ENCODE measurements at places on chromosomes 16 and 17. TPM values are rescaled to one million over a fixed set of nuclear protein-coding genes. Genes with fewer than 3 reads are reported as not detected.

DNA sequence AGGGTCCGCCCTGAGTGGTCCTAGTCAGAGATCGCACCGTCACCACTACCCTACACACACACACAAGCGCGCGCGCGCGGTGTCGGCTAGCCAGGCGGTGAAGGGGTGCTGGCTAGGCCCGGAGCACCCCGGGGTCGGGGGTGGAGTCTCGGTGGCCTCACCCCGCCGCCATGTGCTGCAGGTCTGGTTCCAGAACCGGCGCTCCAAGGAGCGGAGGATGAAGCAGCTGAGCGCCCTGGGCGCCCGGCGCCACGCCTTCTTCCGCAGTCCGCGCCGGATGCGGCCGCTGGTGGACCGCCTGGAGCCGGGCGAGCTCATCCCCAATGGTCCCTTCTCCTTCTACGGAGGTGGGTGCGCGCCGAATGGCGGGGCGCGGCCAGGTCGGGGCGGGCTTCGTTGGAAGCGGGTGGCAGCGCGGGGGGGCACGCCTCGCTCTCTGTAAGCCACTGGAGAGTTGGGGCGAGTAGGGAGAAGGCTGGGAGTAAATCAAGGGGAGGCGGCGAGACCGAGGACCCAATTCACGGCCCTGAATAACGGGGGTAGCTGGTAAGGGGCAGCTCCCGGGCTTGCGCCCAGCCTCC lies 4.8 kb downstream of the LHX1 start:
- no peaks in the 10 kb centered on the region for H3K36me3 ChIP-seq
- peak overlapping the region; percentile 56 for H3K4me3 ChIP-seq
- H3K27ac ChIP-seq, result no peak overlapping the region
- no peaks in the 10 kb centered on the region for H3K4me1 ChIP-seq
- peak; percentile 75 for DNase-seq

DNA sequence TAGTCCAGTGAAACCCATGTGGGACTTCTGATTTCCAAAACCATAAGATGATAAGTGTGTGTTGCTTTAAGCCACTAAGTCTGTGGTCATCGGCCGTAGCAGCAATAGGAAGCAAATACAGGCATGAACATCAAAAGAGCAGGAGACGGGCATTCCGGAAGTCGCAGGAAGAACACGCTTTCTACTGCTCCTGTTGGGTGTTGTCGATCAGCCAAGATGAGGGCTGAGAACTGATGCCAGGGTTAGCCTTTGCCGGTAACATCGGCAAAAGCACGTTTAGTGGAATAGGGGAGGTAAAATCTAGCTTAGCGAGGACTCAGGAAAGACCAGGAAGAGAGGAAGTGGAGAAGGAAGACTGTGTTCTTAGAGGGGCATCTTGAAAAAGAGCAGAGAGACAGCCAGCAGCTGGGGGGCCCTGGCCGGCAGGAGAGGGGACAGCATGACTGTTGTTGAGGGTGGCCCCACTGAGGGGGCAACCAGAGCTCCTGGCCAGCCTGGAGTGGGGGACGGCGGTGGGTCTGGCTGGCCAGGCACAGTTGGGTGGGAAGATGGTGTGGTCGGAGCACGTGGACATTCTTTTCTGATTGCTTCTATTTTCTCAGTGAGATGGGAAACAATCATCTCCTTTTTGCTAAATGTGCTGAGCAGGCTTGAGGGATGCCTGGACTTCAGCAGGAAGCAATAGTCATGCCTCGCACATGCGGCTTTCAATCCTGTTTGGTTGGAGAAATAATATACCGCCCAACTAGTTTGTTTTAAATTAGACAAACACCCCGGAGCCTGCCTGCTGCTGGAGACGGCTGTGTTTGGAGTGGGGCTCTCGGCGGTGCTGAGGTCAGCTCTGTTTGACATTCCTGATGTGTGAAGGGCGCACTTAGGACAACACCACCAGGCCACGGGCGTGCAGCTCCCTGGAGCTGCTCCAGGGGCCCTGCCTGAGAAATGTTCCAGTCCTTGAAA lies 109.9 kb downstream of the METRNL start:
- H3K27ac ChIP-seq, result no peak overlapping the region
- peaks cover 2% of the 10 kb centered on the region for H3K36me3 ChIP-seq
- peak overlapping the region; percentile 46 for H3K4me3 ChIP-seq
- DNase-seq, result no peak

DNA sequence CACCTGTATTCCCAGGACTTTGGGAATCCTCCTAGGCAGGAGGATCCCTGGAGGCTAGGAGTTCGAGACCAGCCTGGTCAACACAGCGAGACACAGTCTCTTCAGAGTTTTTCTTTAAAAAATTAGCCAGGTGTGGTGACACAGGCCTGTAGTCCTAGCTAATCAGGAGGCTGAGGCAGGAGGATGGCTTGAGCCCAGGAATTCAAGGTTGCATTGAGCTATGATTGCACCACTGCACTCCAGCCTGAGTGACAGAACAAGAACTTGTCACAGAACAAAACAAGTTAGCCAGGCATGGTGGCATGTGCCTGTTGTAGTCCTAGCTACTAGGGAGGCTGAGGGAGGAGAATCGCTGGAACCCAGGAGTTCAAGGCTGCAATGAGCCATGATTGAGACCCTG lies 24.8 kb downstream of the ANKRD40 start:
- H3K4me1 ChIP-seq, result no peaks in the 10 kb centered on the region
- no peak overlapping the region for H3K4me3 ChIP-seq
- H3K27ac ChIP-seq, result no peak overlapping the region
- no peak for DNase-seq

GRCh38 chr16:8989099-8989878 lies 25.6 kb upstream of the USP7 start:
- H3K27ac ChIP-seq, result no peak overlapping the region
- no peaks in the 10 kb centered on the region for H3K4me1 ChIP-seq
- H3K27me3 ChIP-seq, result no peaks in the 10 kb centered on the region

DNA sequence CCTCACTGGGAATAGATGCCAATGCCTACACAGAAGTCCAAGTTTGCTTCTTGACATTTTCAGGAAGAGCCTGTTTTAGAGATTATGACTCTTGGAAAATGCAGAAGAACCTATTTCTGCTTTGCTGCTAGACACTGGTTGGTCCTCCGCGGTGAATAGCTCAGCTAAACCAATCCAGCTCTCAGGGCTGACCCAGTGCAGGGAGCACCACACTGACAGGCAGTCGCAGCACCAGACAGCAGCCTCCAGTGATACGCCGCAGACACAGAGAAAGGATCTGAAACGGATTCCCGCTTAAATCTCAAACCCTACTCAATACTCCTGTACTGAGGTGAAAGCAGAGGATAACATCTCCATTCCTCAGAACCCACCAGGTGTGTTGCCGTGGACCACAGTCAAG lies 183.4 kb downstream of the ENGASE start:
- H3K4me1 ChIP-seq, result no peaks in the 10 kb centered on the region
- H3K27ac ChIP-seq, result no peak overlapping the region
- DNase-seq, result no peak
- H3K4me3 ChIP-seq, result no peak overlapping the region
- H3K36me3 ChIP-seq, result no peaks in the 10 kb centered on the region

DNA sequence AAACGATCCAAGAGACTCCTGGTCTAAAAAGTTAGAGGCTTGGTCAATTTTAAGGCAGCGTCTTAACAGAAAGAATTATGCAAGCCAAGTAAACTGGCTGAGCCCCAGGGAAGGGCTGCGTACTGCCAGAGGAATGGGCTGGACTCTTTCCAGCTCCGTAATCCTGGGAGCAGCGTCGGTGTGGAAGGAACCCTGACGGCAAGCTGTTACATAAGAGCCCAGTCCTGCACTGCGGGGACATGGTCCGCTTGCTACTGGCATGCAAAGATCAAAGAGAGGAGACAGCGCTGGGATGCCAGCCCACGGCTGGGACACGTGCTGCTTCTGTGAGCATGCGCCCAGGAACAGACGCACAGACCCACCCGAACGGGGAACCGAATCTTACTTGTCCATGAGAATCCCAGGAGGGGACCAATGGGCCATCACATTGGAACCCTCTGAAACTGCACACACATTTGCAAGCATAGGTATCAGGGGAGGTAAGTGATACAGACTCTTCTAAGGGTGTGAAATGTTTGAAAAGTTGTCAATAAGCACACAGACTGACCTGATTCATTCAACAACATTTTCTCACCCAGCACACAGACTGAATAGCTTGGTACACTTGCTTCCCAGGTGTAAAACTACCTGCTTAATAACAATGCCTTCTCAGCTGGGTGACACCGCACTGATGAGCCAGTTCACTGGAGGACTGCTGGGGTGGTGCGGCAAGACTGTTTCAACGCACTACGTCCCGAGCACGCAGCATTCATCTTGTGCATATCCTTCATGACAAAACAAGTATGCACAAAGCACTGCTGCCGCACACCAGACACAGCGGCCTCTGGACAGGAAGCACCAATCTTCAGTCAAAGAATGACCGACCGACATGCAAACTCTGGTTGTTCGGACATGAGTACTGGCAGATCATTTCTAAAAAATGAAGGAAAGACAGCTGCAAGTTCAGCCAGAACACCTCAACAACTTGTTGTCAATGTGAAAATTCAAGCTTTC lies 94.9 kb downstream of the ANKRD11 start:
- no peaks in the 10 kb centered on the region for H3K27me3 ChIP-seq
- no peak for DNase-seq
- H3K4me1 ChIP-seq, result peaks cover 10% of the 10 kb centered on the region
- H3K27ac ChIP-seq, result no peak overlapping the region
- H3K36me3 ChIP-seq, result peaks cover 18% of the 10 kb centered on the region

- no peak within 1 kb of the TSS for H3K27ac ChIP-seq
- H3K4me3 ChIP-seq, result peak within 1 kb of the TSS; percentile 84
- peak; percentile 88 for DNase-seq
- no peaks in the 10 kb centered on the region for H3K4me1 ChIP-seq
Measured at GRCh38 chr17:15944759-15945526, at the start of gene ADORA2B. TSS of gene ADORA2B (plus strand) at chr17:15945130. CDS start at chr17:15945249, 119 bp downstream.

GRCh38 chr17:7025245-7025644 lies 2.4 kb downstream of the BCL6B start:
- no peak overlapping the region for H3K27ac ChIP-seq
- DNase-seq, result no peak
- H3K4me3 ChIP-seq, result no peak overlapping the region

GRCh38 chr17:63464691-63465236 lies 12.1 kb upstream of the ACE start:
- no peaks in the 10 kb centered on the region for H3K27me3 ChIP-seq
- H3K4me3 ChIP-seq, result no peak overlapping the region
- no peak overlapping the region for H3K27ac ChIP-seq
- no peaks in the 10 kb centered on the region for H3K36me3 ChIP-seq
- DNase-seq, result no peak
- no peaks in the 10 kb centered on the region for H3K4me1 ChIP-seq

Gene WRAP53
- 29.8 TPM for total RNA-seq

GRCh38 chr16:754656-755055 lies 5.9 kb upstream of the MSLN start:
- no peak overlapping the region for H3K27ac ChIP-seq
- H3K4me1 ChIP-seq, result no peaks in the 10 kb centered on the region
- no peak overlapping the region for H3K4me3 ChIP-seq
- H3K36me3 ChIP-seq, result no peaks in the 10 kb centered on the region
- no peak for DNase-seq

GRCh38 chr16:70579648-70580630 lies 56.3 kb downstream of the SF3B3 start:
- H3K4me1 ChIP-seq, result no peaks in the 10 kb centered on the region
- peak; percentile 64 for DNase-seq
- H3K36me3 ChIP-seq, result peaks cover 6% of the 10 kb centered on the region
- H3K27me3 ChIP-seq, result no peaks in the 10 kb centered on the region
- no peak overlapping the region for H3K4me3 ChIP-seq

DNA sequence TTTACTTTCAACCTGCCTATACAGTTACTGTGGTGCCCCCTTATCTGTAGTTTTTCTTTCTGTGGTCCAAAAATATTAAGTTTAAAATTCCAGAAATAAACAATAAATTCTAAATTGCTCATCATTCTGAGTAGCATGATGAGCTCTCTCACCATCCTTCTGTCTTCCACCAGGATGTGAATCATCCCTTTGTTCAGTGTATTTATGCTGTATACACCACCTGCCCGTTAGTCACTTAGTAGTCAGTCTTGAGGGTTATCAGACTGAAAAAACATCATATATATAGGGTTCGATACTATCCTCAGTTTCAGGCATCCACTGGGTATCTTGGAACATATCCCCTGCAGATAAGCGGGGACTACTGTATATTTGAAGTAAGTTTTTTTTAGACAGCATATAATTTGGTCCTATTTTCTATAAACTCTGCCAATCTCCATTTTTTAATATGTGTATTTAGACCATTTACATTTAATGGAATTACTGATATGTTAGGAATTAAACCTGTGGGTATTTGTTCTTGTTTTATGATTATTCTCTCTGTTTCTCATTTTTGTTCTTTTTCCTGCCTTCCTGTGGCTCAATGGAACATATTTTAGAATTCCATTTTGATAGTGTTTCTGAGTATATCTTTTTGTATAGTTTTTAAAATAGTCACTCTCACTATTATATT lies 31.0 kb downstream of the TBX21 start:
- H3K36me3 ChIP-seq, result no peaks in the 10 kb centered on the region
- H3K4me3 ChIP-seq, result no peak overlapping the region
- H3K27me3 ChIP-seq, result no peaks in the 10 kb centered on the region

Gene SLC16A6
- 0.33 TPM for total RNA-seq

- H3K27me3 ChIP-seq, result no peaks in the 10 kb centered on the region
- H3K27ac ChIP-seq, result no peak overlapping the region
- no peak for DNase-seq
- no peaks in the 10 kb centered on the region for H3K4me1 ChIP-seq
- peaks cover 48% of the 10 kb centered on the region for H3K36me3 ChIP-seq
- H3K4me3 ChIP-seq, result no peak overlapping the region
Measured at GRCh38 chr17:8455665-8456209, 20.1 kb downstream of the NDEL1 start.

- DNase-seq, result no peak
- no peaks in the 10 kb centered on the region for H3K36me3 ChIP-seq
- H3K27me3 ChIP-seq, result no peaks in the 10 kb centered on the region
- H3K4me3 ChIP-seq, result no peak overlapping the region
- H3K4me1 ChIP-seq, result no peaks in the 10 kb centered on the region
Measured at GRCh38 chr17:61366715-61367413, 32.8 kb upstream of the TBX2 start.

DNA sequence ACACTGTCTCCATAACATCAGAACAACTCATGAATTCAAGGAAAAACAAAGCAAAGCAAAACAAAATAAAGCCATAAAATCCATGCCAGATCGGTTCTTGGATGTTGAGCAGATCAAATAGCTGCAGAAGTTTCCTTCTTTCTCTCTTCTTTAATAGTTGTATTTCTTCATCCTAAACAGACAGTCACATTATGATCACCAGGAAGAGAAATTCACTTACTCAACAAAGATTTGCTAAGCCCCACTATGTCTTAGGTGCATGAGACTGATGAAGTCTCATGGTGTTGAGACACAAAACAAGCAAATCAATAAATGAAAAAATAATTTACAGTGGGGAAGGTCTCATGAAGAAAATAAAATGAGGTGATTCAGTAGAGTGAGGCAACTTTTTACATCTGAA lies 72.8 kb downstream of the WIPI1 start:
- no peaks in the 10 kb centered on the region for H3K4me1 ChIP-seq
- no peaks in the 10 kb centered on the region for H3K36me3 ChIP-seq
- no peak overlapping the region for H3K27ac ChIP-seq

Gene MAPT
- total RNA-seq, result 1.6 TPM

DNA sequence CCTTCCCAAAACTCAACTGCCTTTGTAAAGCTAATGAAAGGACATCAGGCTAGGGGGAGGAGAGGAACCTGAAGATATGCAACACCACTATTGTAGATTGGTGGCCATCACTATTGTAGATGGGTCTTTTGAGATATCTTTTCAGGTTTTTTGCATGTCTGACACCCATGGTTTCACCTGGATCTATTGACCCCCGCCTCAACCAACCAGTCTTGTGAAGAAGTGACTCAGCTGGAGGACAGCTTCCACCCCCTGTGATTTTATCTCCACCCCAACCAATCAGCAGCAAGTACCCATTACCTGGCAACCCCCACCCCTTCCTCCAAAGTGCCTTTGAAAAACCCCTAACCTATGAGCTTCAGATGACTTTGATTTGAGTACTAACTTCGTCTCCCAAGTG lies 382.6 kb upstream of the GOT2 start:
- peak; percentile 33 for DNase-seq
- H3K27ac ChIP-seq, result no peak overlapping the region
- no peaks in the 10 kb centered on the region for H3K27me3 ChIP-seq
- H3K4me3 ChIP-seq, result no peak overlapping the region
- peaks cover 4% of the 10 kb centered on the region for H3K36me3 ChIP-seq
